PC-9 (cell line): ENCODE measurements at places on chromosomes 3 and 15. TPM values are rescaled to one million over a fixed set of nuclear protein-coding genes. Genes with fewer than 3 reads are reported as not detected.
A peak's percentile ranks its signal among the peaks of the same experiment; 100 is the strongest.

AMIGO3 gene
- total RNA-seq: 1.0 TPM in 1 of 2 replicates, not detected in the other

RLBP1 gene
- not detected in 2 replicates for total RNA-seq

NLGN1 gene
- total RNA-seq: 1.4 TPM in 2 replicates

SI gene
- total RNA-seq: not detected in 2 replicates

CCR9 gene
- not detected in 2 replicates for total RNA-seq

SERPINI2 gene
- total RNA-seq: not detected in 2 replicates

ACKR4 gene
- not detected in 2 replicates for total RNA-seq

MAGI1 gene
- 23.3 and 24.1 TPM in 2 replicates for total RNA-seq

MNS1 gene
- total RNA-seq: 9.7 and 16.2 TPM in 2 replicates

- H3K27ac ChIP-seq: no peak overlapping the region
- DNase-seq: no peak
- no peak overlapping the region for H3K4me3 ChIP-seq
- no peaks in the 10 kb centered on the region for H3K27me3 ChIP-seq
Observed at GRCh38 chr3:72488738-72489035, 359.6 kb downstream of the SHQ1 start.

DNA sequence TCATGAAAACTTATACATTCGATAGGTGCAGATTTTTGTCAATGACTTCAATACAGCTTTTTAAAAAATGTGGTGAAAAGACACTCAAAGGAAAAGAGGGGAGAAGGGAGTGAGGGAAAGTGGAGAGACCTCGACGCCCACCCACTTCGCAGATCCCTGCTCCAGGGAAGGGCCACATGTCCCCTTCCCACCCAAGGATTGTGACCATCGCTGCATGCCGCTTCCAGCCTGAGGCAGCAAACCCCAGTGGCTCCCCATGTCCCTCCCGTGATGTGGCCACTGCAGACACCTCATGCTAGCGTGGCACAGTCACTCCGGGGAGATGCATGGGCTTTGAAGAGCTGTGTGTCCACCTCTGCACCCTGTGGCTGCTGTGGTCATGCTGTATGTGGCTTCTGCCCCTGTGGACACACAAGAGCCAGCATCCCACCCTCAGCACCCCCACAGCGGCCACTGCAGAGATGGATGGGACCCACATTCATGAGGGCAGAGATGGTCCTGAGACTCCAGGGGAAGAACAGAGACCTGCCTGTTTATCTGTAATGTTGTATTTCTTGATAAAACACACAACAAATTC is 230.2 kb downstream of the OCA2 start:
- H3K27ac ChIP-seq: no peak overlapping the region
- no peaks in the 10 kb centered on the region for H3K36me3 ChIP-seq
- H3K27me3 ChIP-seq: peaks cover 23% of the 10 kb centered on the region
- DNase-seq: no peak
- H3K4me3 ChIP-seq: no peak overlapping the region

GRCh38 chr3:100173961-100174360 is 59.7 kb upstream of the FILIP1L start:
- peaks cover 22% of the 10 kb centered on the region for H3K36me3 ChIP-seq
- H3K27me3 ChIP-seq: no peaks in the 10 kb centered on the region
- 0 out of 2 replicates have a peak, but pooled peaks cover 10% of the 10 kb centered on the region for H3K4me1 ChIP-seq
- no peak overlapping the region for H3K4me3 ChIP-seq
- H3K27ac ChIP-seq: no peak overlapping the region

DNA sequence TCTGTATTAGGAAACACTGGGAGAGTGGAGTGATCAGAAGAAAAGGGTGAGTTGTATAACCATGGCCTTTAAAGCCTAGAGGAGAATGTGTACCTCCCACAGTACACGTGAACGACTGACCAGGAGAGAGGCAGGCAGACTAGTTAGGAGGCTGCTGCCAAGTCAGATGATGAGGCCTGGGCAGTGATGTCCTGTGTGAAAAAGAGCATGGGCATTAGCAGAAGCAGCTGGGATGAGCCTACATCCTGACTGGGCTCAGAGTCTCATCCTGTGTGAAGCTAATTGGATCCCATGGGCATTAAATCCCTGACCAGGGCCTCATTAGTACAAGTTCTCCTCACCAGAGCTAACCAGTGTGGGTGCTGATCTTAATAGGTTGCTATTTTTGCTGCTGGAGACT is 89.1 kb upstream of the SLC2A2 start:
- H3K4me1 ChIP-seq: no peaks in the 10 kb centered on the region
- no peaks in the 10 kb centered on the region for H3K27me3 ChIP-seq
- no peak overlapping the region for H3K4me3 ChIP-seq
- no peak overlapping the region for H3K27ac ChIP-seq

- H3K36me3 ChIP-seq: no peaks in the 10 kb centered on the region
- H3K4me3 ChIP-seq: no peak overlapping the region
- no peak overlapping the region for H3K27ac ChIP-seq
- H3K4me1 ChIP-seq: no peaks in the 10 kb centered on the region
- no peaks in the 10 kb centered on the region for H3K27me3 ChIP-seq
- DNase-seq: no peak
Observed at GRCh38 chr3:159882790-159883779, 105.5 kb upstream of the IL12A start.

DNA sequence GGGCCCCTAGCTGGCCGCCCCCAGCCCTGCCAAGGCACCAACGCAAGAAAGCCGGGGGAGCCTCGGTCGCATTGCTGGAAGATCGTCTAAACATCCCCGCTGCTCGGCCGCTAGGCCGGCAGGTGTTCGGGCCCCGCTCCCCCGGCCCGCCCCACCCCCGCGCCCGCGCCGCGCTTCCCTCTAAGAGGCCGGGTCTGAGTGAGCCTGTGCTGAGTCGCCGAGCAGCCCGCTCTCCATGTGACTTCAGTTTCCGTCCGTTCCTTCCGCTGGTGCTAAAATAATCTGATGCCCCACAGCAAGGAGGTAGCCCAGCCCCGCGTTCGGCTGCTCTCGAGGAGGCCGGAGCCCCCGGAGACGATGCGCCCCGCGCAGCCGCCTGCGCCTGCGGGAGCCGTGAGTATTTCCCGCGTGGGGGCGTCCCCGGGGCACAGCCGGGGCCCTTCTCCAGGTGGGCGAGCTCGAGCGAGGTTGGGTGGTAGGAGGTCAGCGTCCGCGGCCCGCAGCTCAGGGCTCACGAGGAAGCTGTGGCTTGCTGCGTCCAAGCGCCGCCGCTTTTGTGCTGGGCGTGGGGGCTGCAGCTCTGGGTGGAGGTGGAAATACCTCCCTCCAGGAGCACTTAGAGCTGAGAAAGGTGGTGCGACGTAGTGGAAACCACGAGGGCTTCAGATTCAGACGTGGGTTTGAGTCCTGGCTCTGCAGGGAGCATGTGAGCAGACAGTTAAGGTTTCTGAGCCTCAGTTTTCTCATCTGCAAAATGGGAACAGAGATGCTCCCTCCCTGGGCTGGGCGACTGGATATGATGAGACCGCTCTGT is at the start of gene NRROS:
NRROS (plus strand) TSS at position 212 of the 814 bp plus-strand sequence. CDS start 14,846 bp downstream, outside the sequence.
- H3K36me3 ChIP-seq: no peaks in the 10 kb centered on the region
- peaks cover 20% of the 10 kb centered on the region for H3K27me3 ChIP-seq
- no peak within 1 kb of the TSS for H3K27ac ChIP-seq
- peak; percentile 60 for DNase-seq
- H3K4me1 ChIP-seq: no peaks in the 10 kb centered on the region; the same call in 1 of the 2 replicates

GRCh38 chr3:143567823-143568222 is 280.4 kb downstream of the SLC9A9 start:
- no peaks in the 10 kb centered on the region for H3K4me1 ChIP-seq
- H3K36me3 ChIP-seq: no peaks in the 10 kb centered on the region
- no peak for DNase-seq
- H3K4me3 ChIP-seq: no peak overlapping the region
- H3K27ac ChIP-seq: no peak overlapping the region

DNA sequence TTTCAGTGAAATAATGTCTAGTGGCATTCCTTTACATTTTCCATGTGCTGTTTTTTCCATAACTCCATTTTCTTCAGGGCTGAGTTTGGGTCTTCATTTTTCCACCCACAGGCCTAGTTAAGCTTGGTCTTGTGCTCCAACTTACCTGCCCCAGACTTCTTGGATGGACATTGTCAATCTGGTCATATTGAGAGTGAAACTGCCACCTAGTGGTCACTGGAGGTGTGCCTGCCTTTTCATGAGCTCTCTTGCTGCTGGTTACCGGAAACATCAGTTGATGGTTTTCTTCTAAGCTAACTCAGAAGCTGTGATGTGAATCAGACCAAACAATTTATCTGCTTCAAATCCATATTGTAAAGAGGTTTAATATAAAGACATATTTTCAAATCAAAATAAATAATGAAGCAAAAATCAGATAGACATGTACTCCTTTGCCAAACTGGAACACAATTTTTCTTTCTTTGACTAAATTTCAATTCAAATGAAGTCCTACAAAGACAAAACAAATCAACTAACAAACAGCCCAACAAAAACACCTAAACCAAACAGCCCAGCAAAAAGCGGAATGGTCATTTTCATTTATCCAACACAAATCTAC is 135.1 kb upstream of the RASGRP1 start:
- H3K27ac ChIP-seq: no peak overlapping the region
- H3K36me3 ChIP-seq: no peaks in the 10 kb centered on the region
- peaks cover 16% of the 10 kb centered on the region for H3K4me1 ChIP-seq
- DNase-seq: peak; percentile 54
- H3K27me3 ChIP-seq: no peaks in the 10 kb centered on the region
- H3K4me3 ChIP-seq: no peak overlapping the region

DNA sequence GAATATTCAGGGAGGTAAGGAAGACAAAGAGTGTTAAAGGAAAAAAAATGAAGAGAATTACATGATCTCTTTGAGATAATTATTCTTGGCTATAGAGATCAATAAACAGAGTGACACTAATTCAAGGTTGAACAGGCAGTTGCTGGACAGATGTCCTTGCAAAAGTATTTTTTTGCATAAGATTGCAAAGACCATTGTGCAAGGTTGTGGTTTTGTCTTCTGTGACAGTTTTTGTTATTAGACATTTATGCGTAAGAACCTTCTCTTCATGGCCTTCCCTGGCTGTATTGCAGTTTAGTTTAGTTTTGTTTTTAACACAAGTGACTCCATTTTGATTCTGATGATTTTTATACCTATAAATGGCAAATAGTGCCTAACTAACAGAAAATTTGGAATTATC is 682.8 kb upstream of the ARPP21 start:
- H3K4me1 ChIP-seq: no peaks in the 10 kb centered on the region
- no peak for DNase-seq
- H3K4me3 ChIP-seq: no peak overlapping the region
- no peak overlapping the region for H3K27ac ChIP-seq
- no peaks in the 10 kb centered on the region for H3K27me3 ChIP-seq

DNA sequence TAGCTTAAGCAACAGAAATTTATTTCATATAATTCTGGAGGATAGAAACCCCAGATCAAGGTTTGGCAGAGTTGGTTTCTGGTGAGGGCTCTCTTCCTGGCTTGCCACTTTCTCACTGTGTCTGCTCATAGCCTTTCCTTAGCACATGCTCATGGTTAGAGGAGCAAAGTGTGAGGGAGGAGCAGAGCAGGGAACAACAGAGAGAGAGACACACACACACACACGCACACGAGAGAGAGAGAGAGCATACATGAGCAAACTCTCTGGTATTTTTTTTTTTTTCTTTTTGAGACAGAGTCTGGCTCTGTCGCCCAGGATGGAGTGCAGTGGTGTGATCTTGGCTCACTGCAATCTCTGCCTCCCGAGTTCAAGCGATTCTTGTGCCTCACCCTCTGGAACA is 36.8 kb upstream of the ZDHHC23 start:
- no peak overlapping the region for H3K27ac ChIP-seq
- peaks cover 4% of the 10 kb centered on the region; the same call in 1 of the 2 replicates for H3K4me1 ChIP-seq
- 0 out of 2 replicates have a peak, but pooled peaks cover 4% of the 10 kb centered on the region for H3K36me3 ChIP-seq

DNA sequence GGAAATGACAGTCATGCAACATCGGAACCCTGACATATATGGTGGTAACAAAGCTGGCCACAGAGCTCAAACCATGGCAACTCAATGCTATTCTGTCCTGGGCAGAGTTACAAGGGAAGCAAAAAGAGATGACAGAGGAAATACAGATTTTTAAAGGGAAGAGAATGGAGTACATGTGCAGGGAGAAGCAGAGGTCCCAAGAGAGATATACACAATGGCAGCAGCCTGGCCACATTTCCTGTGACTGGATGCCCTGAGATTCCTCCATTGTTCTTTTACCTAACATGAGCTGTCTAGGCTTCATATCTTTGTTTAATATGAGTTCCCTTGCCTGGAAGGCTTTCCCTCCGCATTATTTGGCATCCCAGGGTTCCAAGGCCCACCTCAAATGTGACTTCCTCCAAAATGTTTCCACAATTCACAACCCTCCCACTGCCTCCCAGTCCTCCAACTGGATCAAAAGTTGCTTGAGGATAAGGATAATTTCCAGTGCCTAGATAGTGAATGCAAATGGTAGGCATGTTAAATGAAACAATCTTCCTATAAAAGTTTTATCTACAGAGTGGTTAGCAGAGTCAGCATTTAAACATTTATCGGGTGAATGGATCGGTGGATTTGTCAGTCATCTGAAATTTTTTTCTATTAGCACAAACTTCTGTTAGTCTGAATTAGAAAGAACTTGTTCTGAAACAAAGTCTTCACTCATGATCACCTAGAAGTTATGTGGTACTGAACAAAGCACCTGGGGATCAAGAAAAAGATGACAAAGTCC is 86.2 kb downstream of the DHX30 start:
- no peaks in the 10 kb centered on the region for H3K36me3 ChIP-seq
- H3K27me3 ChIP-seq: no peaks in the 10 kb centered on the region
- DNase-seq: no peak
- H3K4me3 ChIP-seq: no peak overlapping the region

GRCh38 chr3:9388142-9388541 is 9.3 kb upstream of the SETD5 start:
- H3K27ac ChIP-seq: no peak overlapping the region
- H3K36me3 ChIP-seq: peaks cover 72% of the 10 kb centered on the region

DNA sequence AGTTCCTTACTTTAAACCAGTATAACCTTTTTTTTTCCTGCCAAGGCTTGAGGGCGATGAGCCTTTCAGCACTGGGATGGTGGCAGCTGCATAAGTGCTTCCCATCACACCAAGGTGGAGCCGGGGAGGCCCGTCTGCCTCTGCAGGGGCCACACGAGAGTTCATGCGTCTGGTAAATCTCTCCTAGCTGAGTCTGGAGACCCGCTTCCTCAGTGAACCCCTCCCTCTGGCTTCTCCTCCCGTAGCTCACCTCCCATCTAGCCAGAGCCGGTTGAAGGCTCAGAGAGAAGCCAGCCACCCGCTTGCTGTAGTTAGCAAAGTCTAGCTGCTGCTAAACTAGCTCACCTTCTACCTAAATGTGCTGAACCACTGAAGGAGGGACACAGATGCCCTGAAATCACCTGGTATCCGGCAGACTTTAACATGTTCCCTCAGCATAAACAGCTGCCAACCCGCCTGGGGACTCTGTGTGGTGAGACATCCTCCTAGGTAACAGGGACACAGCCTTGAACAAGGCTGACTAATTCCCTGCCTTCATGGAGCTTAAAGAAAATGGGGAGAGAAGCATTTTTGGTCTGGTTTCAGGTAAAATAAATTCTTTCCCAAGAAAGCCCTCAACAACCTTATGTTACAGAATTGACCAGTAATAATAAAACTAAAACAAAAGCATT is 42.9 kb downstream of the RLBP1 start:
- H3K27ac ChIP-seq: no peak overlapping the region
- no peaks in the 10 kb centered on the region for H3K27me3 ChIP-seq
- no peak for DNase-seq
- H3K4me1 ChIP-seq: no peaks in the 10 kb centered on the region
- H3K36me3 ChIP-seq: no peaks in the 10 kb centered on the region
